Vagina (tissue), 2 donors: ENCODE measurements at places on chromosomes 3 and 15.

GRCh38 chr3:148651549-148651948, 46.2 kb upstream of the AGTR1 start:
- no peak for DNase-seq

- DNase-seq, result no peak
These were observed 22.0 kb upstream of the SPTSSB start for GRCh38 chr3:161393310-161393709.

DNA sequence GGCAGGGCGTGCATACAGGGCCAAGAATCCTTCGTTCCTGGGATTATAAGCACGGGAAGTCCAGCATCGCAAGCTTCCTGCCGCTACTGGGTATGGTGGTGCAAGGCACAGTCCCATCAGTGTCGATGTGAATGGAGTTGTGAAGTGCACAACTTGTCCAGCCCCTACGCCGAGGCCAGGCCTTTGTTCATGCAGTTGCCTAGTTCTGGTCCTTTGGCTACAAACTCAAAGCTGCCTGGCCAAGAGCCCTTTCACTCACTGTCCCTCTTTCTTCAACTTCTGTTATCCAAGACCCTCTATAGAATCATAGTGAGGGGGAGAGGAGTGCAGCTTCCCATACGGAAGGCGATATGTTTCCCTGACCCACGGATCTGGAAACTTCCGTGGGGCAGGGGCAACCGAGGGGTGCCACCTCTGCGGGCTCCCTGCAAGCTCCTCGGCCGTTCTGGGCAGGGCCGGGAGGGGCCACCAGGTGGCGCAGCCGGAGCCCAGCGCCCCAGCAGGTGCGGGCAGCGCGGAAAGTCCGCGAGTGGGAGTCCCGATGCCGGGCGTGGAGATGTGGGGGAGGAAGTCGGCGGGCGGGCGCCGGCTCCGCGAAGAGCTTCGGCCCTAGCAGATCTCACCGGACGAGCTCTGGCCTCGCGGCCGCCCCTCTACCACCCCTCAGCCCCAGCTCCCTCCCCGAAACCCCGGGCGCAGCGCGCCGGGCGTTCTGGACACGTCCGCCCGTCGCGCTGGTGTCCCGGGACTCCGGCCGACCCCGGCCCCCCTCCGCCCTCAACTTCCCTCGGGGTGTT, 693 bp downstream of the RASGRP1 start:
- DNase-seq, result no peak

- no peak for DNase-seq
These were observed 5.6 kb downstream of the DISP2 start for GRCh38 chr15:40363611-40364010.

DNA sequence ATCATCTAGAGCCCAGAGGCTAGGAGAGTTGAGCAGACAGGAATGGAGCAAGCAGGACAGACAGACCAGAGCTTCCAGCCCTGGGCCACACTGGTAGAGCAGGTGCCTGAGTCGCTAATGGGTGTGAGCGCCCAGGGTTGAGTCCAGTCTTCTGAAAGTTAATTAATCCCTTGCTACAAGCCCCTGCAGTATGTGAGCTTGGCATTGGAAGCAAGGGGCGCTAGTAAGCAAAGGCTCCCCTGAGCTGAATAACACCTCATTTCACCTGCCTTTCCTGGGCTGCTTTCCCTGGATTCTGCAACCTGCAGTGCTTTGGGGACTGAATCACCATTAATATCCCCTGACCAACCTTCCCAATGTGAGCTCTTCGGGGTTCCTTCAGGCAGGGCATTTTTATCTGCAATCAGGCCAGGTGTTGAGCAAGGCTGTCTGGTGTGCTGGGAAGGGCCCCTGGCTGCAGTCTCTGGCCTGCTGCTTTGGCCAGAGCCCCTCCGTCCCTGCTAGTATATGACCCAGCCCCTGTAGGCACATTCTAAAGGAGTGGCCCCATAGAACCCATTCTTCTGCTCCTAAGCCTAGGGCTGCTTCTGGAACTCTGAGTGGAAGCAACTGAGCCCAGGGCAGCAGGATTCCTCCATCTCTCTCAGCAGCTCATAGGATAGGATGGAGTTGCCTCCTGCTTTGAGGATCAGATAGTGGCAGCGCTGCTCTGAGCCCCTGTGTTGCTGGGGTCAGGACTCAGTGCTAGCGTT, 45.1 kb upstream of the EPHB1 start:
- DNase-seq, result peak; percentile 49

DNA sequence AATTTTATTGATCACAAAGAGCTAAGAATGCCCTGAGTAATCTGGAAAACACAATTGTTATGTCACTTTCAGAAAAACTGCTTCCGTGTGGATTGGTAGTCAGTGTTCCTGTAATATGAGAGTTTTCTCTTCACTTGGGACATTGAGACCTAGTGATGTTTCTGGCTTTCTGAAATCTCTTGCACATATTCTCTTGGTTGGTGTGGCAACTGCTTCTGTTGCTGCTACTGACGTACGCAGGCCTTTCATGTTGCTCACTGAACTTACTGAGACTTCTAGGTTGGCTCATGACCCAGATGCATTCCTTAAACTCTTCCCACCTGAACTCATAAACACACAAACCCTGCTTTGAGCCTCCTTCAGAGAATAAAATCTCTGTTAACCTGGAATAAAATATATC, 175.0 kb upstream of the PFN2 start:
- no peak for DNase-seq

GRCh38 chr15:49038382-49038781, 7.9 kb downstream of the SECISBP2L start:
- DNase-seq, result no peak

DNA sequence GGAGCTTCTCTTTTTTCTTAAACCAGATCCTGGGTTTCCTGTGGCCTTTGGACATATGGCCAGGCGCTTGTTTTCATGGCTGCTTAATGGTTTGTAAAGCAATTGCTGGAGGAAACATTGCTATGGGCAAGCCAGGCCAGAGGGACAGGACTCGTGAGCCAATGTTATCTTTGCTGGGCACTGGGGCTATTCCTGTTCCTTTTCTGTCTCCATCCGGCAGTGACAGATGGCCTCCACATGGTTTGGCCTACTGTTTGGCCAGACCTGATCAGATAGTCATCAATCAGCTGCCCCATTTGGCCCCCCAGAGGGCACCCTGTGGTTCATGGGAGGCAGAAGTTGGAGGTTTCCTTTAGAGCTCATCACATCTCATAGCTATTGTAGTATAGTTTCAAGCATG, 326.1 kb upstream of the ROPN1 start:
- DNase-seq, result no peak

GRCh38 chr3:113079218-113079961, 88.6 kb downstream of the GTPBP8 start:
- no peak for DNase-seq

GRCh38 chr3:160225176-160226025, at the start of gene C3orf80:
Gene C3orf80 (plus strand): TSS chr3:160225422. CDS start chr3:160225636, 214 bp downstream.
- DNase-seq, result no peak
